ENCODE measurements at places on chromosomes 3 and 15. TPM values are rescaled to one million over a fixed set of nuclear protein-coding genes. Genes with fewer than 3 reads are reported as not detected.

DNA sequence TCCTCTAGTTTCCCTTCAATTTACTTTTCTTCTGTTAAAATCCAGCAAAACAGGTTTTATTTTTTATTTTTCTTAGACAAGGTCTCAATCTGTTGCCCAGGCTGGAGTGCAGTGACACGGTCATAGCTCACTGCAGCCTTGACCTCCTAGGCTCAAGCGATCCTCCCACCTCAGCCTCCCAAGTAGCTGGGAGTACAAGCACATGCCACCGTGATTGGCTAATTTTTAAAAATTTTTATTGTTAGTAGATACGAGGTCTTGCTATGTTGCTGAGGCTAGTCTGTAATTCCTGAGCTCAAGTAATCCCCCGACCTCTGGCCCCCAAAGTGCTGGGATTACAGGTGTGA is 41.6 kb downstream of the ILDR1 start:
- no peak for DNase-seq

CAPN3 gene
- 0.18 TPM for total RNA-seq

DNA sequence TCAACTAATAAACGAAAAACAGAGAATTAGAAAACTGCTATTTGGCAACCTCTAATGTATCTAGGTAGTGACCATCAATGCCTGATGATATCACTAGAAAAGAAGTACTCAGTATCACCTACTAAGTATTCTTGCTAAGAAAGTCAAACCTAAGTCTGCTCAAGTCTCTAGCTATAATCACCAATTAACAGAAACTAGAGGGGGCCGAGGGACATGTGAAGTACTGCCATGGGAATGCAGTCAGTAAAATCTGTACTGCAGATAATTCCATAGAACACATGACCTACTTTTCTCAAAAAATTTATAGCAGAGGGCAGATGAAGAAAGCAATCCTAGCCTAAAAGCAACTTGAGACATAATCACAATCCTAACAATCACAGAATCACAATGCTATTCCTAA is 51.4 kb downstream of the CPEB1 start:
- DNase-seq: no peak

DNA sequence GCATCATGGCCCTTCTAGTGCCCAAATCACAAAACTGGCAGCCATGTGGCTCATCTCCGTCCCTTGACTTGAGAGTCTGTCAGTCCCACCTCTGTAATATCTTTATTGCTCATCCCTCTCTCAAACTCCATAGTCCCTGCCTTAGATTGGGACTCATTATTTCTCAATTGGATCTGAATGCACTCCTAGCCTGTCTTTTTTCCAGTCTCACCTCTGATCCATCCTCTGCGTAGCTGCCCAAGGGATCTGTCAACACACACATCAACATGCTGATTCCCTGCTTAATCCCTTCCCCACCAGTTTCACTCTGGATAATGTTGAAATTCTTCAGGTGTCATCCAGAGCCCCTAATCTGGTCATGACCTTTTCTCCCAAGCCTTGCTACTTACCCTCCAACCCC is 39.3 kb downstream of the NMNAT3 start:
- no peak for DNase-seq

PLS1 gene
- 50.4 TPM for total RNA-seq

DNA sequence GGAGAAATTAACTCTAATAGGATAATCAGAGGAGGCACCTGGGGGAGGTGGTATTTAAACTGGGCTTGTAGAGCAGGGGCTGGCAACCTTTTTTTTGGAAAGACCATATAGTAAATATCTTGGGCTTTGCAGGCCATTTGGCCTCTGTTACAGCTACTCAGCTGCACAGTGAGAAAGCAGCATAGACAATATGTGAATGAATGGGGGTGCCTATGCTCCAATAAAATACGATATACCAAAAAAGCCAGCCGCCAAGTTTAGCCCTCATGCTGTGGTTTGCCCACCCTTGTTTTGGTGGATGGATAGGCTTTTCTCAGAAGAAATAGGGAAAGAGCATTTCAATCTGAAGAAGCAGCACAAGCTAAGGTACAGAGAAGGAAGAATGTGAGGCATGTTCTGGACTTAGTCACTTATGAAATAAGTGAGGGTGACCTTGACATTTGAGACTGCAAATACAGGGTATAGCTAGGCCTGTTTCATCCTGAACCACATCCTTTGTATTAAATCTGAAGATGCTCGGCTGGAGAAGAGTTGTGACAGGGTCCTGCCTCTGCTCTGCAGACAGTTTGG is 131.0 kb upstream of the NR2E3 start:
- peak; percentile 43 for DNase-seq

TNFAIP8L3 gene
- total RNA-seq: not detected

GRCh38 chr3:187211532-187212195 is 14.4 kb downstream of the RTP1 start:
- peak; percentile 56 for DNase-seq

SLC28A2 gene
- not detected for total RNA-seq

DNA sequence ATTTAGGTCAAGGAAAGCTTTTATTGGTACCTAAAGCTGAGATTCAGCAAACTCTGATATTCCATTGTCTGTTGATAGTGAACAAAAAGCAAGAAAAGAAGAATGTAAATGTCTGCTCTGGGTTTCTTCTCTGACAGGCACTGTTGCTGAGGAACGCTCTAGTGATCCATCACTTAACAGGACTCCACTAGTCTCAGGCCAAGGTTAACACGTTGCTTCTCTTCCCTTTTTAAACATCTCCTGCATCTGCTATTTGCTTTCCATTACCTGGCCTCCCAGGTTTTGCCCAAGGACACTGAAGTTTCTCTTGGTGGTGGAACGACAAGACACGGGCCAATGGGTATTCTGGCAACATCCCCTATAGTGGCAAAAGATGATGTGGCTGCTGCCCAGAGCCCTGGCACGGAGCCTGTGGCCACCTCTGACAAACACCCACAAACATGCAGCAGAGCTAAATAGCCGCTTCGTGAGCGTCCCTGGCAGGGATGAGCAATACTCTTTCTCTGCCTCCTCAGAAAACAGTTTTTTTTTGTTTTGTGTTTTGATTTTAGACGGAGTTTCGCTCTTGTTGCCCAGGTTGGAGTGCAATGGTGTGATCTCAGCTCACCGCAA is 97.8 kb upstream of the AKAP13 start:
- DNase-seq: no peak

- no peak for DNase-seq
Observed at GRCh38 chr3:184586851-184587250, 25.3 kb downstream of the EPHB3 start.

DPPA2 gene
- not detected for total RNA-seq

CHRNA3 gene
- total RNA-seq: not detected

GRCh38 chr15:47890397-47891150 is 173.3 kb downstream of the SEMA6D start:
- DNase-seq: no peak

GRCh38 chr3:186471771-186472170 is 72.4 kb downstream of the CRYGS start:
- no peak for DNase-seq

TMEM40 gene
- total RNA-seq: 30.5 TPM
